ENCODE measurements at places on chromosomes 1 and 21.

GRCh38 chr1:14634486-14634885, 36.0 kb downstream of the KAZN start:
- DNase-seq: no peak

DNA sequence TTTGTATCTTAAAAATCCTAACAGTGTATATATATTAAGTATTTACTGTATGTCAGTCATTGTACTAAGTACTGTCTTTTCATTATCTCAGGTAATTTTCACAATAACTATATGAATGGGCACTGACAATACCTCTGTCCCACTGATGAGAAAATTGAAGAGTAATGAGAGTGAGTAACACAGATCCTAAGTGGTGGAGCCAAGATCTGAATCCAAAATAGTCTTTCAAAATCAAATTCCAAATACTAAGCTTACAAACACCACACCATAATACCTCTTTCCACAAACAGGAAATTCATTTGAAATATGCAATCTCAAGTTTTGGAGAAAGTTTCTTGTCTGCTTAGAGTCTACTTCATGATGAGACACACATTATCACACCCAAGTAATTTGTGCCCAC, 105.9 kb upstream of the EDEM3 start:
- DNase-seq: no peak

DNA sequence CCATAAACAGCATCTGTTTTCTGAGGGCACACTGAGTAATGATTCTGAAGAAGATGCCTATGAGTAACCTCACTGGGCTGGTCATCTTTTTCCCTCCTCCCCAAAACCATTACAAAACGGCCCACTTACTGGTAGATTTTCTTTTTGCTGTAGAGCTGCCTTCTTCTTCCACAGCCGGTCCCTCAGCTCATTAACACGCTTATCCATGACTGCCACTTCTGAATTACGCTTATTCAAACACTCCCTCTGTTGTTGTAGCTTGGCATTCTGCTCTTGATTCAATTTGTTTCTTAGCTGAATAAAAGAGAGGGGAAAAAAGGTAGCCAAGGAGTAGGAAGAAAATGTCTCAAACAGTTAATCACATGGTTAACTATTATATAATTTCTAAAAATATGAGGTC, 43.1 kb downstream of the TP53BP2 start:
- DNase-seq: no peak

DNA sequence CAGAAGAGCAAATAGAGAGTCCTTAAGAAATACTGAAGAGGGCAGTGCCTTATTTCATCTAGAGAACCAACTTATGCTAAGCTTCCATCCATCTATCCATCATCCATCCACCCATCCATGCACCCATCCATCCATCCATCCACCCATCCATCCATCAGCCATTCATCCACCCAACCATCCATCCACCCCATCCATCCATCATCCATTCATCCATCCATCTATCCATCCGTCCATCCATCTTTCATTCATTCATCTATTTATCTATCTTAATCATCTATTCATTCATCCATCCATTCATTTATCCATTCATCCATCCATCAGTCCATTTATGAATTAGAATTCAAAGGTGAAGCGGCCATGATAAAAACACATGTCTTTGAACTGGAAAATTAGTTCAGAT, 171.5 kb upstream of the FMN2 start:
- no peak for DNase-seq

- no peak for DNase-seq
Observed at GRCh38 chr1:14334336-14335176, 263.9 kb upstream of the KAZN start.

- DNase-seq: no peak
Observed at GRCh38 chr1:8883491-8883890, 5.0 kb upstream of the ENO1 start.

- no peak for DNase-seq
Observed at GRCh38 chr1:20147846-20148570, 8.9 kb downstream of the PLA2G2F start.

- DNase-seq: no peak
Observed at GRCh38 chr1:160168609-160169369, 17.4 kb downstream of the ATP1A4 start.

GRCh38 chr1:209620487-209620884, 31.7 kb downstream of the LAMB3 start:
- no peak for DNase-seq

DNA sequence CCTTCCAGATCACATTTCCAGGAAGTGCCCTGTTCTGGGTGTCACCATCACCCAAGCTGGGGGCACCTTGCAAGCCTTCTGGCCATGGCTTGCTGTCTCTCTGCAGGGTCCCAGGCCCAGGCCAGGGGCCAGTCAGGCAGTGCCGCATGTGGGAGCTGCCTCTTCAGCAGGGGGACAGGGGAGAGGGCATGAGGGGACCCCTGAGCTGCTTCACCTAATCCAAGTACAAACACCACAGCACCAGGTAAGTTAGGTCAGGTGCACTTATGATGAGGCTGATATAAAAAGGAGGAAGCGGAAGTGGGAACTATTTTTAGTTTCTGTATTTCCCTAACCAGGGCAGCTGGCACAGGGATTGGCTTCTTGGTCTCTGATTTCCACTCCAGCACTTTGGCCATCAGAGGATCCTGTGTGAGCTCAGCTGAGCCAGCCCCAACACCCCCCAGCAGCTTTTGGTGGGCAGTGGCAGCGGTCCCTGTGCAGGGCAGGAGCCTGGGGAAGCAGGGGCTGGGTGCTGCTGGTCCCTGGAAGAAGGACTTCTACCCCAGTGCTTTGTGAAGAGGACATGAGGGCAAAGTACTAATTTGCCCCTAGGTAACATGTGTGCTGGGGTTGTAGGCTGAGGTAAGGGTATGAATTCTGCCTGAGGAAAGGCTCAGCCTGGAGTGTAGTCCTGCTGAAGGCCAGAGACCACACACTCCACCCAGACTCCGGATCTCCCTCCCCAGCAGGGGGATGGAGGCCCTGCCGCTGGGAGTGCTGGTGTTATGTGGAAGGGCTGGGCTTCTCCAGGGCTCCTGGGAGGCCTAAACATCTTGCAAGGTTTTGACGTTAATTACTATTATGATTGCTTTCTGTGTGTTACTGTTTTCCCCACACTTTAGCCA, 3.3 kb upstream of the PCBP3 start:
- DNase-seq: no peak

DNA sequence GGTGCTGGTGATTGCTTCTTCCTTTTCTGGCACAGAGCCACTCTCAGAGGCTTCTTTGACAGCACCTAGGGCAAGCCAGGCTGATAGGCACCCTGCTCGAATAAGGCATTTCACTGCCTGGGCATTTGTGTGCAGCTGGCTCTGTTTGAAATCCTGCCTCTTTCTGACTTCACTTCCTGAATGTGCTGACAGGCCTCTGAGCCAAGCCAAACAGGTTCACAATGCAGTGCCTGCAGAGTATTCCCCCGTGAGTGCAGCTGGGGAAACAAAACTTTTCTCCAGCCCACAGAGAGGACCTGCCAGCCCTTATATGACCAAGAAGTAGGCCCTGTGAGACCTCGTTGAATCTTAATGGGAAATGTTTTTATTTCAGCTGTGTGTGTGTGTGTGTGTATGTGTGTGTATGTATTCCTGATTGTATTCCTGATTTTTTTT, 10.4 kb downstream of the JUN start:
- no peak for DNase-seq
